ENCODE measurements at places on chromosomes 16 and 17.

GRCh38 chr16:88939972-88940861 lies 36.8 kb downstream of the CBFA2T3 start:
- no peak for DNase-seq

- DNase-seq = no peak
These were observed 65.1 kb downstream of the NUP93 start for GRCh38 chr16:56795011-56795410.

- DNase-seq = no peak
These were observed 6.1 kb upstream of the HNF1B start for GRCh38 chr17:37750768-37751475.

DNA sequence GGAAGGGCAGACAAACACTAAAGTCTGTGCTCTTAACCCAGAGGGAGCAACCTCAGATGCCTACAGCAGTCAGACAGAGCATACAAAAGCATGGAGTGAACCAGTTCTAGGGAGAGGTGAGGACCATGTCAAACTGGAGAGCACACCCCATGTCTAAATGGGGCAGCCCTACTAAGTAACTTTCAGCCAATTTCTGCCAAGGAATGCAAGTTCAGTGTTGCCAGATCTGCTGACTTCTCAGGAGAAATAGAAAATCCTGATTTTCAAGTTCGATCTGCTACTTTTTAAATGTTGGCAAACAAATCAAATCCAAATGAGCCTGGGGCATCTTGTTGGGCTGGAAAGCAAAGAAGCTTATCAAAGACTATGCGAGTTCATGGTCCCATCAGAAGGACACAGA lies 17.5 kb upstream of the SCNN1B start:
- no peak for DNase-seq

DNA sequence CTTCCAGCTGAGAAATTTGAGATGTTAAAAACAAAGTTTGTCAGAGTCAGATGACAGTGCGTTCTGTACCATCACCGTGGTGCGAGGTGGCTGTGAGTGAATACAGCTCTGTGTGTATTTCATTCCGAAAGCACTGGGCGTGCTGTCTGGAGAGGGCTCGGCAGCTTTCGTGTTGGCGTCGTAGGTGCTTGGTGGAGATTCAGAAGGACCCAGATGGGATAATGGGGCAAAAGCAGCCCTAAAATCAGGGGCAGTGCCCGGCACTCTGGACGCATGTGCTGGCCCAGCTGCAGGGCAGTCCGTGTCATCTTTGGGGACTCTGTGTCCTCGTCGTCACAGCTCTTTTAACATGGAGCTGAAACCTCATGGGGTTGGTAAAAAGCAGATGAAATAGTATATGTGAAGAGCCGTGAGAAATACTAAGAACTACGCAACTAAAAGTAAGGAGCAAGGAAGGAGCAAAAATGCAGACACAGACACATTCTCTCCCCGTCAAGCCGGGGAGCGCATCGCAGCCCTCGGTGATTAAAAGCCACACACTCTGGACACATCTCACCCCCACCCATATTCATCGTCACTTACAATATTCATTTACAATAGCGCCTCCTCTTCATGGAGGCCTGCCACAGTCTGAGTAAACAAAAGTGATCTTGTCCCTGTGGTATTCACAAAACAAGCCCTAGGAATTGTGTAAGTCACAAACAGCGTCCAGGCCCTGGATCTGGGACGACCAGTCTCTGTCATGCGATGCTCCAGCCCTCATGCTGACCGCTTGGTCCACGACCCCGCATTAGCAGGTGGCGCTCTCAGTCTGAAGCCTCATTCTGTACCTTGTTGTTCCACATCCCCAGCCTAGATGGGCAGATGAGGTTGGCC lies 206.7 kb downstream of the RPTOR start:
- no peak for DNase-seq

DNA sequence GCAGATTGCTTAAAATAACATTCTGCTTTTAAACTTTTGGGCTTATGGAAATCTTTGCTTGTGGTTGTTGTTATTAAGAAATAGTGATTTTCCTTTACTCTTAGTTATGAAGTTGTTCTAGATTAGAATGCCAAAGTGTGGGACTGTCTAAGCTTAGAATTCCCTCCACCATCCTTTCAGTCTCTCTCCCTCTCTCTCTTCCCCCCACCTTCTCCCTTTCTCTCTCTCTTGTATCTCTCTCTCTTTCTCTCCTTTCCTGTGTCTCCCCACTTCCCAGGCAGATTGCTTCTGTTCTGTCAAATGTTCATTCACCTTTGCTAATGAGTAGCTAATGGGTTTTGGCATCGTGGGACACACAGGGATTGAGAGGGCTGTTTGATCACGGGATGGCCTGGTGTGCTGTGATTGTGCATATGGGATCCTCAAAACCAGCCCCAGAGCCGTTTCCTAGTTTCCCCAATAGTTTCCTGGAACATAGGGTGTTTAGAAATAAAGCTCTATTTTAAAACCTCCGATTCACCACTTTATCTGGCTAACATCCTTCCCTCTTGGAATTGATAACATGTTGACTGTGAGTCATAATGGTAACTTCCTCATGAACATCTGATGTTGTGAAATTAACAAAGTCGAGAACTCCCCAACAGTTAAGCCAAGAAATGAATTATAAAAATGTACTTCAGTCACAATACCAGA lies 502.6 kb downstream of the TMEM114 start:
- no peak for DNase-seq

- DNase-seq = no peak
These were observed 24.4 kb downstream of the ATP6V0D1 start for GRCh38 chr16:67456391-67457081.

DNA sequence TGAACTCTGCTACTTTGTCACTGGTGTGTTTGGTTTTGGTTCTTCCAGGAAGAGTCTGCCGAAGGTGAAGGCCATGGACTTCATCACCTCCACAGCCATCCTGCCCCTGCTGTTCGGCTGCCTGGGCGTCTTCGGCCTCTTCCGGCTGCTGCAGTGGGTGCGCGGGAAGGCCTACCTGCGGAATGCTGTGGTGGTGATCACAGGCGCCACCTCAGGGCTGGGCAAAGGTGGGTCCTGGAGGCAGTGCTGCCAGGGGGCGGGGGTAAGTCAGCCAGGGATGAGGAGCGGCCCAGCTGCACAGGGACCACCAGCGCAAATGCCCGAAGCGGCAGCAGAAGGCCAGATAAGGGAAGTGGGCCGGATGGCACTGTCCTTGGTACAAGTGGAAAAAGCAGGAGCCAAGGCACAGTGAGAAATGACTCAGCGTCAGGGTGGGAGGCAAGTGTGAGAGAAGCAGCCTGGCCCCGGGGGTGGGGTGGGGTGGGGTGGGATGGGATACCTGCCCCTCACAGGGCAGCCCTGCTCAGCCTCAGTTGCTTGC lies 41.9 kb downstream of the TMEM11 start:
- DNase-seq = no peak

DNA sequence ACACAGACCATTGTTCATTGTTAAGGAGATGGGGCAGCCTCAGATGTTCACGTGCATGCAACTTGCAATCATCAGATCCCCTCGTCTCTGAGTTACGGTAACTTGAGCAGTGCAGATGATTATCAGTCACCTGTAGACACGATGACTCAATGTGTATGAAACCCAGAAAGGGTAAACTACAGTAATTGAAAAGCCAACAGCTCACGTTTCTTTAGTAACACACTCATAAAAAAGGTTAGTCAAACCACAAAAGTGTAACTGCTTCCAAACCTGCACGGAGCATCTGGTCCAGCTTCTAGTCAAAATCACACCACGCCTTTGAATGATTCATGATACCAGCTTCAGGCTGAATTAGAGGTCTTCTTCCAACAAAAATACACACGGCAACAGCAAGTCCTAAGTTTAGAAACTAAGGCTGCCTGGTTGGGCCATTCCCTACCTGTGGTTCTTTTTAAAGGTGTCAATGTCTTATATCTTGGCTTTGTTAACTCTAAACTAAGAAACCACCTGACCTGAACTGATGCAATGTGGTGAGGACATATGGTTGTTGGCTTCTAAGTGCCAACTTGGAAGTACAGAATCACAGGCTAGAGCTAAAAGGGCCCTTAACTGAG lies 32.3 kb downstream of the GRB7 start:
- DNase-seq = no peak

- DNase-seq = no peak
These were observed 77.5 kb upstream of the MSI2 start for GRCh38 chr17:57178839-57179238.

- DNase-seq = no peak
These were observed 7.4 kb upstream of the CPNE2 start for GRCh38 chr16:57084996-57085395.

- DNase-seq = no peak
These were observed 7.5 kb downstream of the CDR2 start for GRCh38 chr16:22366889-22367288.

DNA sequence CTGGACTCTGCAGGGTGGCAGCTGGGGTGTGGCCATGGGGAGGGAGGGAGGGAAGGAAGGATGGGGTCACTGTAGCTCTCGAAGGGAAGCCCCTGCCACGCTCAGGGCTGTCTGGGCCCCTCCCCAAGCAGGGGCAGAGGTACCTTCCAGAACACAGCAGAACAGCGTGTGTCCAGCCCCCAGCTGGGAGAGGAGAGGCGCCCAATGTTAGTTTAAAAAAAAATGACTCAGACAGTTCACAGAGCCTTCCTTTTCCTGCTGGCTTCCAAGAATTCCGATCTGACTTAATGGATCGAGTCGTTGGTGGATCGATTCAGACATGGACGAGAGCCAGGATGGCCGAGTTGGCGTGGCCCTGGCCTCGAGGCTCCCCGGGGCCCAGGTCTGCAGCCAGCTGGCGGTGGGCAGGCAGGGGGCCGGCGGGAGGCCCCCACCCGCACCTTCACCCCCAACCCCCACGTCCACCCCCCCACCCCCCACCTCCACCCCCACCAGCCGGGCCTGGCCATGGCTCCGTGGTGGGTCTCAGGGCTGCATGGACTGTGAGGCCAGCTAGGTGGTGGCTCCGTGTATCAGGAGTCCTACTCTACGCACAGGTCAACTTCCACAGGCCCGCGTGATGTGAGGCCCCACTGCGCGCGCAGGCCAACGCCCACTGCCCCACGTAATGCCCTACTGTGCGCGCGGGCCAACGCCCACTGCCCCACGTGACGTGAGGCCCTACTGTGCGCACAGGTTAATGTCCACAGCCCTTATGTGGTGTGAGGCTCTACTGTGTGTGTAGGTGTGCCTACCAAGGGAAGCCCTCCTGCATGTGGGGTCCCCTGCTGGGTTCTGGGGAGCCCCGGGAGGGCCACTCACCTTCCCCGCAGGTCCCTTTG lies 21.8 kb downstream of the CACNA1H start:
- DNase-seq = no peak

- no peak for DNase-seq
These were observed 8.6 kb upstream of the ANKFY1 start for GRCh38 chr17:4272213-4272971.

- no peak for DNase-seq
These were observed 96.6 kb upstream of the SIAH1 start for GRCh38 chr16:48481772-48482171.

DNA sequence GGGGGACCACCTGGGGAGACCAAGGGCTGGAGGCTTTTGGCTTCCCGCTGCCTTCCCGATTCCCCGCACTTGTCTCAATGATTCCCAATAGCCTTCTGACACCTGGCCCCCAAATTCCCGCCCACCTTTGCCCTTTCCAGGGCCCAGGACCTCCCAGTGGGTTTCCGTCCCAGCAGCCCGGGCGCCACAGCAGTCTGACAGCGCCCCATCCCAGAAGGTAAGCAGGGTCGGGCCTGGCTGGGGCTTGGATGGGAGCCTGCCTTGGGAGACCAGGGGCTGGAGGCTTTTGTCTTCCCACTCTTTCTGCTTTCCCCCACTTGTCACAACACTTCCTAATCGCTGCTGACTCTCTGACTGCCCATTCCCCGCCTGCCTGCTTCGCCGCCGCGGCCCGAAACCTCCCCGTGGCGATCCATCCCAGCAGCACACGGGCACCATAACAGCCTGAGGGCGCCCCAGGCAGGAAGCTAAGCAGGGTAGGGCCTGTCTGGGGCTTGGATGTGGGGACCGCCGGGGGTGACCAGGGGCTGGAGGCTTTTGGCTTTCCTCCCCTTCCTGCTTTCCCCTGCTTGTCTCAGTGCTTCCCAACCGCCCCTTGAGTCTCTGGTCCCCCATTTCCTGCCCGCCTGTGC lies 2289.3 kb downstream of the TP53TG3F start:
- DNase-seq = no peak

- DNase-seq = no peak
These were observed 35.6 kb downstream of the YPEL2 start for GRCh38 chr17:59366773-59367656.

DNA sequence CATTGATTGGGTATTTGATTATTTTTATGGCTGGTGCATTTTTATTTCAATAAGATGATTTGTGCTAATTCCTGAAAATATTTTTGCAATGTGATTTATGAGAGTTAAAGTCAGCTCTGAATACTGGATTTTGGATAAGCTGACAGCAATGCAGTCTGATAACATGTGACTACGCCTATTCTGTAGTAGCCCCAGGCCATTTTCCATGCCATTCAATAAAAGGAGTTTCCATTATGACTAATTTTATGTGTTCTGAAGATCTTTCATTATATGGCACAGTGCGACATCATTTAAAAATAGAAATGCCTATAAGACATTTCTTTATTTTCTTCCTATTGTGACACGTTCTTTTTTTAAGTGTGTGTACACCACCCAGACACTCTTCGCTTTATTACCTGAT lies 46.3 kb downstream of the KCNJ2 start:
- DNase-seq = no peak

DNA sequence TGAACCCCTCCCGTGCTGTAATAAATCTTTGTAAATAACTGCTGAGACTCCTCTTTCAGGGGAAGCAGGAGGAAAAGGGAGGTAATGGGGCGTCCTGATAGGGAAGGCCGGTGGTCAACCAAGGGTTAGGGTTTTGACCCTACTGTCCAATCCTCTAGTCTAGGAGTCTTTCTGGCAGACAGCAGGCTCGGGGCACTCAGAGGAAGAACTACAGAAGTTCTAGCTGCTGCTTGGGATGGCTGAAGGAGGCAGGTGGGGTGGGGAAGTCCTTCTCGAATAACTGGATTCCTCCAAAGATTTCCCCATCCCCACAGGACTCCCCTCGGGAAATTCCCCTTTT lies 387 bp upstream of the STARD3 start:
- DNase-seq = no peak

DNA sequence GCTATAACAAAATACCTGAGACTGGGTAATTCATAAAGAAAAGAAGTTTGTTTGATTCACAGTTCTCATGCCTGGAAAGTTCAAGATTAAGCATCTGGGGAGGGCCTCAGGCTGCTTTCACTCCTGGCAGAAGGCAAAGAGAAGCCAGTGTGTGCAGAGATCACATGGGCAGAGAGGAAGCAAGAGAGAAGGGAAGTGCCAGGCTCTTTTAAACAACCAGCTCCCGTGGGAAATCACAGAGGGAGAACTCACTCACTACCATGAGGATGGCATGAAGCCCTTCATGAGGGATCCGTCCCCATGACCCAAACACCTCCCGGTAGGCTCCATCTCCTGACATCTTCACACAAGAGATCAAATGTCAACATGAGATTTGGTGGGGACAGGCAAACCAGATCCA lies 501.6 kb downstream of the MAF start:
- DNase-seq = no peak

DNA sequence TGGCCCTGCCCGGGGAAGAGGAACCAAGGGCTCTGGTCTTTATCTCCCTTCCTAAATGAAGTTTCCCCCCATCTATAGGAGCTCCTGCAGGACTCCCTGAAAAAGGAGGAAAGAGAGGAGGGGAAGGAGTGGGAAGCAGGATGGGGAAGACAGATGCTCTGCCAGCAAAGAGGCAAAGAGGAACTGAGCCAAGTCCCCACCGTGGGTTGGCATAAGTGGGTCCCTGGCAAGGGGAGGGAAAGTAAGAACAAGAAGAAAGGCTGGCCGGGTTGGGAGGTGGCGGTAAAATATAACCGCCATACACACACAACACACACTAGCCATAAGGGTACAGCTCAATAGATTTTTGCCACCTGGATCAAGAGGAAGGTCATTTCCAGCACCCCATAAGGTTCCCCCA lies 6.1 kb upstream of the EIF1 start:
- no peak for DNase-seq

All from stimulated activated CD8-positive, alpha-beta memory T cell treated with anti-CD3 and anti-CD28 coated beads, Interleukin-4, amount 100 ng/mL, for 1 hour (primary cell).